Fibroblast of skin of abdomen (primary cell): ENCODE measurements at places on chromosomes 2 and 18.

- DNase-seq = no peak
Observed at GRCh38 chr2:40955042-40955441, 503.2 kb upstream of the SLC8A1 start.

GRCh38 chr2:18057657-18058056, 179.2 kb downstream of the KCNS3 start:
- no peak for DNase-seq

GRCh38 chr2:120391911-120392665, 46.2 kb downstream of the INHBB start:
- DNase-seq = no peak

- DNase-seq = no peak
Observed at GRCh38 chr2:80638783-80639182, 334.2 kb upstream of the LRRTM1 start.

DNA sequence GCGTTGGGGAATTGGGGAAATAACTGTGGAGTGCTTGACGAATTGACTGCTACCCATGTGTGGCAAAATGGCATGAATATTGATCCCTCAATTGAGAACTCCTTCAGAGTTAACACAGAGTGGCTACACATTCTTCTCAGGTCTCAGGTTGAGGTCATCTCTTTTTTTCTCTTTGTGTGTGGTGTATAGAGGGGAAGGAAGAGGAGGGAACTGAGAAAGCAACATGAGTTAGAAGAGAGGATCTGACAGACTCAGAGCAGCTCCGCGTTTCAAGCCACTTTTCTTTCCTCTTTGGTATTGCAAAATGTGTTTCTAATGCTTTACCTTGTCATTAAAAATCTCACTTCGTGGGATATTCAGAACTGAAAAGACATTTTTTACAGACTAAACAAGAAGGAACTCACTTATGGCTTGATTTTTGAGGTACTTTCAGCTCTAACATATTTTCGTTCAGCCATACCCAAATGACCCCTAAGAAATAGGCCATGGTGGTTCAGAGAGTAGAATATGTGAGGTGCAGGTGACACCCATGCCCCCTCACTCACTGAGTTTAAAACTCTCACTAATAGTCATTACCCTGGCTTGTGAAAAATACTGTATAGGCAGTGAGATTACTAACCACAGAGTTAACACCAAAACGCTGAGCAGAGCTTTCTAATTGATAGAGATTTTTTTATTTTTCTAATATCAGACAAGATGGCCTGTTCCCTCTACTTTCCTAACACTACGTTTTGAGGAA, 22.5 kb downstream of the STAT4 start:
- no peak for DNase-seq

- DNase-seq = peak; percentile 53
Observed at GRCh38 chr18:24995755-24996154, 356.2 kb downstream of the ZNF521 start.

- DNase-seq = no peak
Observed at GRCh38 chr2:127330753-127331152, 36.8 kb upstream of the ERCC3 start.

- DNase-seq = no peak
Observed at GRCh38 chr2:134217351-134217750, 36.5 kb upstream of the MGAT5 start.

- DNase-seq = no peak
Observed at GRCh38 chr2:230578106-230578505, 134.5 kb upstream of the CAB39 start.

GRCh38 chr18:70732188-70732587, 443.3 kb downstream of the SOCS6 start:
- DNase-seq = no peak

GRCh38 chr2:110813896-110814295, 81.5 kb downstream of the ACOXL start:
- no peak for DNase-seq

GRCh38 chr2:26401739-26402541, at the start of gene DRC1:
Gene DRC1, plus strand, starts transcription at chr2:26401920. Its CDS starts 70 bp downstream, at chr2:26401990.
- peak; percentile 78 for DNase-seq

- peak; percentile 92 for DNase-seq
Observed at GRCh38 chr2:234427081-234428061, 69.5 kb downstream of the ARL4C start.

DNA sequence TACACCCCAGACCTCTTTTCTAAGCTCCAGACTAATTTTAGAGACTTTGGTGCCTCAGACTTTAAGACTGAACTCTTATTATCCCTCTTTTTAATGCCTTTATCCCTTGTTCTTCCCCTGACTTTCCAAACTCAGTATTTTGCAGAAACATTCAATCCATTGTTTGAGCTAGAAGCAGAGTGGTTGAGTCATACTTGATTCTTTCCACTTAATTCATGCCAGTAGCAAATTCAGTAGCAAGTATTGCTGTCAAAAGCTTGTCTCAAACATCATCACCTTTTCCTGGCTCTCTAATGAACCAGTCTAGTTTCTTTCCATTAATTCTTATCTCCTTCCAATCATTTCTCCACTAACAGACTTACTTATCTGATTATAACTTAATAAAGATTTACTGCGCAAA, 699.7 kb upstream of the ZNF804A start:
- no peak for DNase-seq
